CD4-positive, alpha-beta T cell treated with Interleukin-12 subunit alpha and Interleukin-12 subunit beta, for 1 hour (primary cell): ENCODE measurements at places on chromosomes 1 and 21.

GRCh38 chr1:167088746-167089417 lies 1.3 kb downstream of the GPA33 start:
- no peak for DNase-seq

DNA sequence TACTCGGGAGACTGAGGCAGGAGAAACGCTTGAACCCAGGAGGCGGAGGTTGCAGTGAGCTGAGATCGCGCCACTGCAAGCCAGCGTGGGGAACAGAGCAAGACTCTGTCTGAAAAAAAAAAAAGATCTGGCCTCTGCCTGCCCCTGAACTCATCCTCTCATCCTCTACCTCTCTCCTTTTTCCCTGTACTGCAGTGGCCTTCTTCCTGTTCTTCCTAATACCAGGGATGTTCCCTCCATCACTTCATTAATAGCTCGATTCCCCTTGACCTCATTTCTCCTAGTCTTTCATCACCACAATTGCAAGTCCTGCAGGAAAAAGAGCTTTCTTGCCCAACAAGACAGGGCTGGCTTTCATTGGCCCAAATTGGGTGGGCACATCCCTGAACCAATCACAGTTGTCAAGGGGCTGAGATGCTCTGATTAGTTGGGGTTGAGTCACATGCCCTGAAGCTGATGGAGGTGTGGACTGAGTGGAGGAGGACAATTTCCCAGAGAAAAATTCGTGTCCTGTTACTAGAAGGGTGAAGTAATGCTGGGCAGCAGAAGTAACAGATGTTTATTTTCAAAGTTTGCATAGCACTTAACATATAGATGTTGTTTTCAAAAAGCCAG lies 86.8 kb upstream of the PUM1 start:
- DNase-seq, result no peak

GRCh38 chr1:27139980-27140379 lies 14.9 kb downstream of the SLC9A1 start:
- no peak for DNase-seq

GRCh38 chr1:214326406-214326805 lies 45.4 kb downstream of the SMYD2 start:
- DNase-seq, result no peak

DNA sequence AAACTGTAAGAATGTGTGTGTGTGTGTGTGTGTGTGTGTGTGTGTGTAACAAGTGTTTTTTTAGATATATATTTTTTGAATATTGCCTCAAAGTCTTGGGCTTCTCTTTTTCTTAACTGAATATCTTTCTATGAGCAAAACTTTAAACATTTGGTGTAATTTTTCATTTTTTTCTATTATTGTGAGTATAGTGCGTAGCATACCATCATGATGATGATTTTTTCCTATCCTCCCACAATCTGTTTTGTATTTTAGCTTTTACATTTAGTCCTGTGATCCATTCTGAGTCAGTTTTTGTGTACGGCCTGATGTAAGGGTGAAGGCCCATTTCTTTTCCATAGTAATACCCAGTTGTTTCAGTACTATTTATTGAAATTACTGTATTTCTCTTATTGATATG lies 680.6 kb downstream of the TTLL7 start:
- no peak for DNase-seq

GRCh38 chr1:184388319-184388889 lies 1.6 kb downstream of the C1orf21 start:
- peak; percentile 10 for DNase-seq

DNA sequence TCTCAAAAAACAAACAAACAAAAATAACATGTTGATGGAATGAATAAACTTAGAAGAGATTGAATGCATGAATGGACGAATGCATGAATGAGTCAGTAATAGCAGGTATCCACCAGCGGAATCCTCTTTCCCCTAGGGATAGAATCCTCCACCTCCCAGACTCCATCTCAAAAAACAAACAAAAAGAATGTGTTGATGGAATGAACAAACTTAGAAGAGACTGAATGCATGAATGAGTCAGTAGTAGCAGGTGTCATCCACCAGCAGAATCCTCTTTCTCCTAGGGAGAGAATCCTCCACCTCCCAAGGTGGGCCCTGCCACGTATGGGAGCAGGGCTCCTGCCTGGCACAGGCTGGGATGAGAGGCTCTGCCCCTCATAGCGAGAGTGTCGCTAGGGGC lies 26.8 kb upstream of the RNF19B start:
- DNase-seq, result no peak

- DNase-seq, result no peak
Observed at GRCh38 chr1:41842993-41843755, 75.5 kb downstream of the HIVEP3 start.

- DNase-seq, result no peak
Observed at GRCh38 chr1:58592522-58593134, 15.6 kb upstream of the TACSTD2 start.

DNA sequence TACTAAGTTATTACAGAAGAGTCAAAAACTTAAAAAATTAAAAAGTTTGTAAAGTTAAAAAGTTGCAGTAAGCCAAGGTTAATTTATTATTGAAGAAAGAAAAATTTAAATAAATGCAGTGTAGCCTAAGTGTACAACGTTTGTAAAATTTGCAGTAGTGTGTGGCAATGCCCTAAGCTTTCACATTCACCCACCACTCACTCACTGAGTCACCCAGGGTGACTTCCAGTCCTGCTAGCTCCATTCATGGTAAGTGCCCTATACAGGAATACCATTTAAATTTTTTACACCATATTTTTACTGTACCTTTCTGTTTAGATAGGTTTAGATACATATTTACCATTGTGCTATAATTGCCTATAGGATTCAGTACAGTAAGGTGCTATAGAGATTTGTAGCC lies 88.6 kb downstream of the CTH start:
- no peak for DNase-seq

DNA sequence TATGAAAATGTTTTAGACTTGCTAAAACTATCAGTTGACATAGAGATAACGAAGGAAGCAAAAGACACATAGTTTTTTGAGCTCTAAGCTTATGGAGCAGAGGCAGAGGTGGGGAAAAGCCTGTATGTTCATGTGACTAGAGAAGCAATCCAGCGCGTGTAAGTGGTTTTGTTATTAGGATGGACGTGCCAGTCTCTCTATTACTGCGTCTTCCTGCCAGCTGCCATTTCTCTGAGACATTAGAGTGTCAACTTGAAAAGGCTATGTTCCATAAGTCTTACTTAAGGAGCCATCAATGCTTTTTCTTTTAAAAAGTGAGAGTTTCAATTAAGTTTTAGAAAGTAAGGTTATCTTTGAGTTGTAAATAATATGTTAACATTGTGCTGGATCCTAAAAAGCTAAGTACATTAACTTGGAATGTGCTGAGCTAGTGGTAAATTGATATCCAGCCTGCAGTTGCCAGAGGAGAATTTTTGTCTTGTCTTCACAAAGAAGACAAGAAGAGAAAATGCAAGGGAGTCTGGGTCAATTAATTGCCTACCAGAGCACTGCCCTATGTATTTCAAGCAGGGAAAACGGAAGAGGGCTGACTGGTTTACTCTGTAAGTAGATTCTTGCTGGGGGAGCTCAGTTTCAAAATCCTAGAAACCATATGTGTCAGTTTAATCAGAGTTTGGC lies 161.8 kb upstream of the B3GALT2 start:
- DNase-seq, result no peak

DNA sequence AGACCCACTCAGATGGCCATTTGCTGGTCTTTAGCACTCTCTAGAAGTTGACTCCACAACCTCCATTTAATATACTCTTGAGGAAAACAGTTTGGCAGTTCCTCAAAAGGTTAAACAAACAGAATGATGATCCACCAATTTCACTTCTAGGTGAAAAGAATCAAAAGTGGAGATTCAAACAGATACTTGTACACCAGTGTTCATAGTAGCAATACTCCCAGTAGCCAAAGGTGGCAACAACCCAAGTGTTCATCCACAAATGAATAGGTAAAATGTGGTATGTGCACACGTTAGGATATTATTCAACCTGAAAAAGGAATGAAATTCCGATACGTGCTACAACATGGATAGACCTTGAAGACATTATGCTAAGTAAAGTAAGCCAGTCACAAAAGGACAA lies 6.3 kb downstream of the PRCC start:
- DNase-seq, result no peak

DNA sequence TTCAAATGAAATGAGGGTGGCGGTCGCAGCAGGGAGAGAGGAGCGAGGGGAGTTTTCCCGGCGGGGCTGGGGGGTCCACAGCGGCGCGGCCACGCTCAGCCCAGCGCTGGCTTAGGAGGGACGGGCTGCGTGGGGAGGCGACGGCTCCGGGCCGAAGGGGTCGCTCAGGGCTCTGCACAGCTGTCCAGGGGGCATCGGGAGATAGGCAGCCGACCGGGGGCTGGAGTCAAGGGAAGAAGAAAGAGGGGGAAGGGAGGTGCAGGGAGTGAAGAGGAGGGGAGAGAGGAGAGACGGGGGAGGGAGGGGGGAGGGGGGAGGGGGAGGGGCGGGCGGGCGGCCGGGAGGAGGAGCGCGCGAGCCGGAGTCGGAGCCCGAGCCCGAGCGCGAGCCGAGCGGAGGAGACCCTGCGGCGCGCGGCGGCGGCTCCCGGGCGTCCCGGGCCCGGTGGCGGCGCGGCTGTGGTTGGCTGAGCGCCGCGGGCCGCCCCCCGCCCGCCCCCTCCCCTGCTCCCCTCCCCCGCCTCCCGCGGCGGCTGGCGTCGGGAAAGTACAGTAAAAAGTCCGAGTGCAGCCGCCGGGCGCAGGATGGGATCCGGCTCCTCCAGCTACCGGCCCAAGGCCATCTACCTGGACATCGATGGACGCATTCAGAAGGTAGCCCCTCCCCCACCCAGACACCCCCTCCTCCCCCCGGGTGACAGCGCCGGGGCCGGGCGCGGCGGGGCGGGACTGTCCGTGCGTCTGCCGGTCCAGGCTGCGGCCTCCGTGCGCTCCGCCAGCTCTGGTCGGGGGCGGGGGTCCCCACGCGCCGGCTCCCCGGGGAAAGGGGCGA lies at the start of gene PDE9A:
TSS of gene PDE9A (plus strand) at position 391 of the 831 bp plus-strand sequence. CDS start at position 585, 194 bp downstream.
- peak; percentile 43 for DNase-seq

DNA sequence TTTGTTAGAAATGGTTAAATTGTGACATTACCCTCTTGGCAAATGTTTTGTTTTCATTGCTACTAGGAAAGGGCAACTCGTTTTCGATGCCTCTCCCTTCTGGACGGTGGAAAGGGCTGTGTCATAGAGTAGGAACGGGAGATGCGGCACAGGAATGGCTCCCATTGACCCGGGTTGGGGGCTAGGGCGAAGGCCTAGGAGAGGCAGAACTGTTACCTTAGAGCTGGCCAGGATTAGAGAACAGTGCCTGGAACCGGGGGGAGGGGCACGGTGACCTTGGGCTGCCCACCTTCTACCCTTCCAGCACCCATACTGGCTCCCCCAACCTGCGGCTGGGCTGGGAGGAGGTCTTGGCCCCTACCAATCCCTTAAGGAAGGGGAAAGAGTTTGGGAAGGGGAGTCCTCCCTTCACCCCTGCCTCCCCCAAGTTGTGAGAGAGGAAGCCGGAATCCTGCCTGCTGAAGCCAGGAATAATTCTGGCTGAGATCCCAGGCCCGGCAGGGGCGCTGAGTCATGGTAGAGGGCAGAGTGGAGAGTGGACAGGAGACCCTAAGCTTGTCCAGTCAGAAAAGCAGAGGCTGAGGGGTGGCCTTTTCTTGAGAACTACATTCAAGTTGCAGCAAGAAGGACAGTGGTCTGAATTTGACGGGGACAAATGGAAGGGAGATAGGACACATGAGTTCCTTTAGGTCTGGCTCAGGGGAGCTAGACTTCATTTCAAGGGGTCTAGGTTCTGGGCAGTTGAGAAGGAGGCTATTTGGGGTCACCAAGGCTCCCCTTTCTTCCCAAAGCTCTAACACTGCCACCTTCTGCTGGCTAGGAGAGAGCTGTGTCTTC lies 8.2 kb downstream of the LMNA start:
- peak; percentile 34 for DNase-seq

DNA sequence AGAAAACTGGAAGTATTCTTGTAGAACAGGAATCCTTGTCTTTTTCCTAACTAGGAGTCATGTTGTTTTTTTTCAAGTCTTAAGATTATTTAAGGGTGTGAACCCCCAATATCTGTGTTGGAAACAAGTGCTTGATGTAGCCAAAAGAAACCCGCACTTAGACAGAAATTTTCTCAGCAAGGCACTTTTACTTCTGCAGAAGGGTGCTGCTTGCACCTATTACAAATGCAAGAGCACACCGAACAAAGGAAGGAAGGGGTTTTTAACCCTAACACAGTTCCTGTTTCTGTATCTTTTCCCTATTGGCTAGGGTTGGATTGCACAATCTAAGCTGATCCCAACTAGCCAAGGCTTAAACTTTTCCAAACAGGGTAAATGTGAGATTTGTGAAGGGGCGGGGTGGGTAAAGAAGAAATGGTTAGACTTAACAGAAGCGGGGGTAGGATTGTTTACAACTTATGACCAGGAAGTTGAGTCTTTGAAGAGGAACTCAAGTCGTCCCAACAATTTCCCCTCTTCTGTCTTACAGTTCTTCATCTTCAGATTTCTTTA lies 75.1 kb downstream of the ZFYVE9 start:
- DNase-seq, result no peak

DNA sequence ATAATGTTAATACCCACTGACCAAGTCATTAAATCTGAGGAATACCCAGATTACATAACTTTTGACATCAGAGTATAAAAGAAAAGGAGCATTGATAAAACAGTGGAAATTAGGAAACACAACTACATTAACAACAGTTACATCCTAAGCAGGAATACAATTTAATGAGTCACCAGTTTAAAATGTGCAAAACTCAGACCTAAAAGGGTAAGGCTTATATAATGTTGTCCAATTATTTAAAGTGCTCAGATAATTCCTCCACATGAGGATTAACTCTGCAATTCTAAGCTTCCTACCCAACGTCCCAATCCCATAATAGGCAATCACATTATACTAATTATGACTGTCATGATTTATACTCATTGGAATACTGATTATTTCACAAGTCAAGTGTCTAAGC lies 50.5 kb downstream of the ABL2 start:
- DNase-seq, result no peak

DNA sequence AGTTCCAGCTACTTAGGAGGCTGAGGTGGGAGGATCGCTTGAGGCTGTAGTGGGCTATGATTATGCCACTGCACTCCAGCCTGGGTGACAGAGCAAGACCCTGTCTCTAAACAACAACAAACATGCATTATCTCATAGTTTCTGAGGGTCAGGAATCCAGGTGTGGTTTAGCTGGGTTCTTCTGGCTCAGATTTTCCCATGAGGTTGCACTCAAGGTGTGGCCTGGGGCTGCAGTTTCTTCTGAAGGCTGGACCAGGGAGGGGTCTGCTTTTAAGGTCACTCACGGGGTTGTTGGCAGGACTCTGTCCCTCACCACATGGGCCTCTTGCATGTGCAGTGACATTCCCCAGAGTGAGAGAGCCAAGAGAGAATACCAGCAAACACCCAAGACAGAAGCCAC lies 77.0 kb downstream of the EPHB2 start:
- no peak for DNase-seq

DNA sequence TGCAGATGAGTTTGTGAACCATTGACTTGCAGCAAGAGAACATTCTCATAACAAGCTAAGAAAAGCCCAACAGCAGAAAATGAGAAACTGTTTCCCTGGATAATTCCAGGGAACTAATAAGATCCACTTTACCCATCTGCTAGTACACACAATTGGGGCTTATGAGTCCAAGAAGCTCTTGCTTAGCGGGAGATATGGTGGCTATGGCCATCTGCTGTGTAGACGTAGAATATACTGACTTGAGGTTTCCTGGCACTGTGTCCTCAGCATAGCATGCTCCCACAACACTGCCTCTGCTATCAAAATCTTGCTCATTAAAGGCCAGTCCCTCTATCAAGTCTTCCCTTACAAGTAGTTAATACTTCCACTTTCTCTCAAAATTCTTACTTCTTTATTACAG lies 6.8 kb upstream of the RXRG start:
- DNase-seq, result no peak
